ENCODE measurements at places on chromosomes 4 and X. TPM values are rescaled to one million over a fixed set of nuclear protein-coding genes. Genes with fewer than 3 reads are reported as not detected.

GRCh38 chr4:6641164-6641970 lies 882 bp downstream of the MRFAP1 start:
- H3K4me3 ChIP-seq = peak overlapping the region; percentile 100
- no peaks in the 10 kb centered on the region for H3K27me3 ChIP-seq
- H3K27ac ChIP-seq = peak overlapping the region; percentile 99
- peak; percentile 65 for DNase-seq

DNA sequence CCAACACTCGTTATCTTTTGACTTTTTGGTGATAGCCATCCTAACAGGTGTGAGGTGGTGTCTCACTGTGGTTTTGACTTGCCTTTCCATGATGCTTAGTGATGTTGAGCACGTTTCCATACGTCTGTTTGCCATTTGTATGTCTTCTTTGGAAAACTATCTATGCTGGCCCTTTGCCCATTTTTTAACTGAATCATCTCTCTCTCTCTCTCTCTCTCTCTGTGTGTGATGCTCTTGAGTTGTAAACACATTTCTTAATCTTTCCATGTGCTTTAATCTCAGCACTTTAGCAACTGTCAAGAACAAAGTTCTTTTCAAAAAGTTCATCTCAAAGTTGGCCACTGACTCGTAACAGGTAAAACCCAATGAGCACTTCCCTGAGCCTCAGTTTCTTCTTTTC lies 10.5 kb downstream of the SORBS2 start:
- H3K27ac ChIP-seq = no peak overlapping the region
- no peaks in the 10 kb centered on the region for H3K36me3 ChIP-seq
- no peaks in the 10 kb centered on the region for H3K27me3 ChIP-seq

DNA sequence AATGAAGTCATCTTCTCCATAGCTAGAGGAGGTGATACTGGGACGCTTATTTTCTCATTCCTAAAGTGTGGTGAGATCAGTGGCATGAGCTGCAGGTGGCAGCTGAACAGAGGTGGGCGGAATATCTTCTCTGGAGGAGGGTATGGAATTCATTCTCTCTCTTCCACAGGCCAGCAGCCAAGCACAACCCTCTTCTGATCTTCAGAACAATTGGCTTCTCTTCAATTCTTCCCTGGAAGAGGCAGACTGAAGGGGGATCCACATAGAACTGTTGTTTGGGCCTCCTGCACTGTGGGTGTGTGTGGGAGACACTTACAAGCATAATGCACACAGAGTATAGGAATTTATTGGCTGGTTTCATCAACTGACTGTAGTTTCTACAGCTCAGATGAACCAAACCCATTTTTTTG lies 180.4 kb upstream of the RASGEF1B start:
- H3K27me3 ChIP-seq = no peaks in the 10 kb centered on the region
- H3K4me3 ChIP-seq = no peak overlapping the region
- H3K4me1 ChIP-seq = peaks cover 57% of the 10 kb centered on the region
- no peaks in the 10 kb centered on the region for H3K36me3 ChIP-seq
- peak; percentile 23 for DNase-seq

DNA sequence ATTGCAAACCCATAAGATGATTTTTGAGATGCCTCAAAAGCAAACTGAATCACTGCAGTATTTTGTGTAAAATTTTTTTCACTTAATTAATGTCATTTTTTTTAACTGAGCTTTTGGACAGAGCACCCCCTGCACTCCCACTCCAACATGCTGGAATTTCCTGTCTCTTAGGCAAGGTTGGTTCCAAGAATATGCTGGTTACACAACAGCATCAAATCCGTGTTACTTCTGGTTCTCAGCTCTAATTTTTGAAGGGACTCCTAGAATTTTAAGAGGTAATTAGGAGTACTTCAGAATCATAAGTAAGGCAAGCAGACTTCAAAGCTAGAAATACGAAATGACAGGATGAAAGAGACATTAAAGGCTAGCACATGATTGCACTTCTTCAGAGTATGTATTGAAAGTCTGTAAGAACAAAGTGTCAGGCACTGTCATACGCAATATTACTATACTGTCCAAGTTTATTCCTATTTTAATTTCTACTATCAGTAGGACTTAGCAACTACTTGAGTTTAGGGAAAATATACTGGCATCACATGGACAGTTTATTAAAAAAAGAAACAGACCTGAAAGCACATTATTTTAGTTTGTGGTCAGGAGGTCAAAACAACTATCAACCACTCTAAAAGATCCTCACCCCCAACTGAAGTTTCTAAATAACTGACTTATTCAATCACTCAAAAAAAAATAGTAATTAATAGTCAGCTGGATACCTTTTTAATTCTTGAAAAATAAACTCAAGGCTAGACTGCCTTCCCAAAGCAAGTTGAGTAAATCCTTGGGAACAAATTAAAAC lies 1.6 kb upstream of the JCHAIN start:
- no peaks in the 10 kb centered on the region for H3K36me3 ChIP-seq
- DNase-seq = no peak
- H3K27ac ChIP-seq = no peak overlapping the region
- no peaks in the 10 kb centered on the region for H3K4me1 ChIP-seq

DNA sequence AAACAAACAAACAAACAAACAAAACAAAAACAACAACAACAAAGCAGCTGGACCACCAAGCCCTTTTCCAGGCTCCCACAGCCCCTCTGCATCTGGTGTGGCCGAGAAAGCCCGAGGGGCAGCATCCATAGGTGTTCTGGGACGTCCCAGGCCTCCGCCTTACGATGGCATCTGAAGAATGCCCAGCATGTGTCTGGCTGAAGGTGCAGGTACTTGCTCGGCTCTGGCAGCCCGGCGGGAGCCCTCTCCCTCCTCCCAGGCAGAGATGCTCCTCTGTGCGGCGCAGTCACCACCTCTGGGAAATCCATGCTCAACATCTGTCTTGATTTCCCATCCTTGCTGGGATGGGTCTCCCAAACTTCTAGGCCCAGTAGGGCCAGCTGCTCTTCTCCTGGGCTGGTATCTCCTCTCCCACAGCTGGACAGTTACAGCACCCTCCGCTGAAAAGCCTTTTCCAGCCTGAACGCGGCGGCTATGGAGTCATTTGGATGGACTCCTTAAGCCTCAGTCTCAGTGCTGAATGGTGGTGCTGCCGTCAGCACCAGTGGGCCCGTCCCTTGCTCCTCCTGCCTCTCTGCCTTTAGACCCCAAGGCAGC lies 4.3 kb downstream of the PSAPL1 start:
- no peaks in the 10 kb centered on the region for H3K4me1 ChIP-seq
- peaks cover 1% of the 10 kb centered on the region for H3K27me3 ChIP-seq
- no peak overlapping the region for H3K4me3 ChIP-seq
- no peaks in the 10 kb centered on the region for H3K36me3 ChIP-seq
- H3K27ac ChIP-seq = no peak overlapping the region
- no peak for DNase-seq

DNA sequence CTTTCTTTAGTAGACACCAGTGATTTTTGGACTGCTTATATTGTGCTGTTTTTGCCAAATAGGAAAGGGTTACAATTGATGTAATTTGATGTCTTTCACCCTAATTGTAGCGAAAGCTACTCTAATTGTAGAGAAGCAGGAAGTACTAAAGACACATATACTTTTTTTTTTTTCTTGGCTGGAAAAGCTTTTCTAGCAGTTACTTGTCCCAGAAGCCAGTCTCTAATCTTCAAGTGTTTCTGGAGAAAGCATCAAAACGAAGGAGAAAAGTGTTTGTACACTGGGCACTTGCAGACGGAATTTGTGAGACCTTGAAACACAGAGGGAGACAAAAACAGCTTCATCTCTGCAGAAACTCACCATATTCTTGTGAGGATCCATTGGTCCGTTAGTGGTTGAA lies 616.5 kb upstream of the LCORL start:
- no peaks in the 10 kb centered on the region for H3K27me3 ChIP-seq
- no peaks in the 10 kb centered on the region for H3K36me3 ChIP-seq
- no peaks in the 10 kb centered on the region for H3K4me1 ChIP-seq
- no peak overlapping the region for H3K27ac ChIP-seq

DNA sequence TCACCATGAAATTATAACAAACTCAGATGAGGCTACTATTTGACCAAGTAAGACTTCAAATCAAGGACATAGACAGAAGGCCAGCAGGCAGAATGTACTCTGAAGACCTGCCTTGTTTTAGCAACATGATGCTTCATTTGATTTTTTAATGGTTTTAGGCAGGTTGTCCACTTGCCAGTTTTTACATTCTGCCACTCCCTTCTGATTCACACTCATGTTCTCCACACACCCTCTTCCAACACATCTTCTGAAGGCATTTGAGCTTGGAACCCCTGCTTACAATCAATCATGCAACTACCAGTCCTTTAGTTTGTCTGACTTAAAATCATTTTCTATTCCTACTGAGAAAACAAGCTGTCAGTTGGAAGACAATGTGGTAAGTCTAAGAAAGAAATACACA lies 114.9 kb upstream of the SMIM31 start:
- no peak for DNase-seq
- no peaks in the 10 kb centered on the region for H3K27me3 ChIP-seq
- no peaks in the 10 kb centered on the region for H3K4me1 ChIP-seq
- H3K27ac ChIP-seq = no peak overlapping the region

DNA sequence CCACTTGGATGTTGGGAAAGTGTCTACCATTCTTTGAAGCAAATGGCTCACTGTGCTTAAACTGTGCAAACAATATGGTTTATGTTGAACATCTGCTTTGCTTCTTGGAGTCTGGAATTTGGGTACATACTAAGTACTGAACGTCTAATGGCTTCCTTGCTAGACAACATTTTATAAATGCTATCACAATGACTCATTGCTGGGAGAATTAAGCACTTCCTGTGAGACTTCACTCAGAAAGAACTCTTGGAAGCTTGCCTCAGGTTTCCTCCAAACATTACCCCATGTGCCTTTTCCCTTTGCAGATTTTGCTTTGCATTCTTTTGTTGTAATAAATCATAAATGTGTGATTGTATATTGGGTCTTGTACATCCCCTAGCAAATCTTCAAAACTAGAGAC lies 139.7 kb downstream of the PACRGL start:
- no peak overlapping the region for H3K4me3 ChIP-seq
- no peaks in the 10 kb centered on the region for H3K4me1 ChIP-seq
- no peak for DNase-seq
- no peak overlapping the region for H3K27ac ChIP-seq

GRCh38 chr4:74752798-74753197 lies 41.5 kb downstream of the BTC start:
- H3K27ac ChIP-seq = no peak overlapping the region
- no peak for DNase-seq
- H3K27me3 ChIP-seq = no peaks in the 10 kb centered on the region
- no peak overlapping the region for H3K4me3 ChIP-seq
- H3K36me3 ChIP-seq = no peaks in the 10 kb centered on the region

- no peak for DNase-seq
- peaks cover 13% of the 10 kb centered on the region for H3K36me3 ChIP-seq
- no peak overlapping the region for H3K4me3 ChIP-seq
- peaks cover 8% of the 10 kb centered on the region for H3K4me1 ChIP-seq
Measured at GRCh38 chr4:113553082-113553481, 208.5 kb downstream of the CAMK2D start.

GRCh38 chrX:116318672-116319071 lies 117.7 kb upstream of the SLC6A14 start:
- H3K4me1 ChIP-seq = no peaks in the 10 kb centered on the region
- H3K27ac ChIP-seq = no peak overlapping the region
- no peaks in the 10 kb centered on the region for H3K27me3 ChIP-seq
- no peaks in the 10 kb centered on the region for H3K36me3 ChIP-seq

DNA sequence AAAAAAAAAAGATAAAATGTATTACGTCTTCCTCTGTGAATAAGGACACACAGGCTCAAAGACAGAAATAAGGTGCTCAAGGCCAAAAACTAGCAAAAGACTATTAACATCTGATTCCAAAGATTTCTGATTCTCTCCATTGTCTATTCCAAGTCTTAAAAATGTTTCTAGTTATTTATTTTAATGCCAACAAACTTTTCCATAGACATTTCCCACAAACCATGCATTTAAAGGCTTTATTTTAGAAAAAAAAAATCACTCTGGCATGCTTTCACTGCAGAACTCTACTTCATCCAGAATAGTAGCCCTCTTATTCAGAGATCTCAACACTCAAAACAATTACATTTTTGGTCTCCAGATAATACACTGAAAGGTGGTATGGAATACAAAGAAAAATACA lies 545.0 kb upstream of the TENM3 start:
- H3K27ac ChIP-seq = no peak overlapping the region
- DNase-seq = no peak
- H3K4me3 ChIP-seq = no peak overlapping the region
- H3K27me3 ChIP-seq = no peaks in the 10 kb centered on the region
- no peaks in the 10 kb centered on the region for H3K36me3 ChIP-seq

DNA sequence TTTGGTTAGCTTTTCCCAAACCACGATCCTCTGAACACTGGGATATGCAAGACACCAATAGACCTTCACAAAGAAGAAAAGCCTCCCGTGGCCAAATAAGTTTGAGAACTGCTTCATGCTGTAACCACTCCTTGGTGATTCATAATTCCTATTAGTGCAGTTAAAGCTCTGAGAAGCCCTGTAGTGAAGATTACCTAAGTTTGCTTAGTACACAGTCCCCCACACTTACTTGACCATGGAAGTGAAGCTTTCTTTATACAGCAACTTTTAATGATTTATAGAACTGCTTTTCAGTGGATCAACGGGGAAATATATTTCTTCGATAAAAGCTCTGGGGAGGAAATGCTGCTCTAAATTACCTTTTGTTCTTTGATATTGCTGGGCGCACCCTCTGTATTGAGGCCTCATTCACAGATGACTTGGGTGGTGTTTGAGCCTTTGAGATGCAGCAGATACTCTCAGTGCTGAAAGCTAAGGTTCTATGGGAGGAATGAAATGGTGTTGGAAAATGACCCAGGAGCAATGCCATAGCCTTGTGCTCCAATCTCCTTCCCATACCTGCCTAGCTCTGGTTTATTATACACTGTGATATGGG lies 67.4 kb downstream of the CBLL2 start:
- H3K4me1 ChIP-seq = no peaks in the 10 kb centered on the region
- H3K27ac ChIP-seq = no peak overlapping the region
- no peak overlapping the region for H3K4me3 ChIP-seq
- H3K36me3 ChIP-seq = no peaks in the 10 kb centered on the region
- no peaks in the 10 kb centered on the region for H3K27me3 ChIP-seq
- no peak for DNase-seq

GRCh38 chr4:146814750-146815149 lies 130.9 kb downstream of the TTC29 start:
- no peaks in the 10 kb centered on the region for H3K36me3 ChIP-seq
- DNase-seq = no peak
- H3K27me3 ChIP-seq = peaks cover 1% of the 10 kb centered on the region
- no peak overlapping the region for H3K27ac ChIP-seq
- no peak overlapping the region for H3K4me3 ChIP-seq
- H3K4me1 ChIP-seq = no peaks in the 10 kb centered on the region

DNA sequence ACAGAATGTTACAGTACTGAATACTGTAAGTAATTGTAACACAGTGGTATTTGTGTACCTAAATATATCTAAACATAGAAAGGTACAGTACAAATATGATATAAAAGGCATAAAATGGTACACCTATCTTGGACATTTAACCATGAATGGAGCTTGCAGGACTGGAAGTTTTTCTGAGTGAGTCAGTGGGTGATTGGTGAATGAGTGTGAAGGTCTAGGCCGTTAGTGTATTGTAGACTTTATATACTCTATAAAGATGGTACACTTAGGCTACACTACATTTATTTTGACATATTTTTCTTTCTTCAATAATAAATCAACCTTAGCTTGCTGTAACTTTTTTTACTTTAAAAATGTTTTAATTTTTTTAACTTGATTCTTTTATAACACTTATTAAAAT lies 422.5 kb upstream of the FSTL5 start:
- H3K27ac ChIP-seq = no peak overlapping the region
- no peak for DNase-seq
- H3K4me1 ChIP-seq = no peaks in the 10 kb centered on the region
- H3K27me3 ChIP-seq = no peaks in the 10 kb centered on the region
- H3K36me3 ChIP-seq = no peaks in the 10 kb centered on the region

Gene SMIM14
- total RNA-seq = 5.6 TPM

Gene CCSER1
- total RNA-seq = 0.17 TPM

Gene CNOT6L
- total RNA-seq = 111 TPM

Gene RAB40A
- 0.10 TPM for total RNA-seq

Gene TRPC3
- total RNA-seq = 1.6 TPM

Data from activated CD4-positive, alpha-beta memory T cell treated with anti-CD3 and anti-CD28 coated beads for 36 hours (primary cell).